GM23248 (cell line): ENCODE measurements at places on chromosomes 2 and 18. TPM values are rescaled to one million over a fixed set of nuclear protein-coding genes. Genes with fewer than 3 reads are reported as not detected.

The ALLC gene
- not detected in 2 replicates for polyA plus RNA-seq

The CCDC148 gene
- 0.51 and 0.64 TPM in 2 replicates for polyA plus RNA-seq

The UGT1A3 gene
- not detected in 2 replicates for polyA plus RNA-seq

GRCh38 chr2:120465701-120465988 lies 119.7 kb downstream of the INHBB start:
- DNase-seq: no peak

- peak; percentile 46 for DNase-seq
These were observed 565.9 kb downstream of the RIT2 start for GRCh38 chr18:42549596-42549995.
